ENCODE measurements at places on chromosomes 16 and 17.

- DNase-seq, result no peak
- H3K4me3 ChIP-seq, result peak overlapping the region; percentile 88
- peaks cover 28% of the 10 kb centered on the region for H3K36me3 ChIP-seq
Measured at GRCh38 chr16:68086336-68086841, 1.2 kb downstream of the NFATC3 start.

GRCh38 chr16:57044931-57045693 is 47.3 kb upstream of the CPNE2 start:
- no peaks in the 10 kb centered on the region for H3K27me3 ChIP-seq
- no peak for DNase-seq
- peak overlapping the region; percentile 99 for H3K27ac ChIP-seq

- H3K4me3 ChIP-seq, result no peak overlapping the region
- H3K36me3 ChIP-seq, result no peaks in the 10 kb centered on the region
- H3K27ac ChIP-seq, result no peak overlapping the region
- peaks cover 2% of the 10 kb centered on the region for H3K4me1 ChIP-seq
Measured at GRCh38 chr17:79607940-79608623, 2.8 kb downstream of the RBFOX3 start.

- peaks cover 17% of the 10 kb centered on the region for H3K4me1 ChIP-seq
- H3K27me3 ChIP-seq, result peaks cover 3% of the 10 kb centered on the region
- no peak overlapping the region for H3K27ac ChIP-seq
Measured at GRCh38 chr17:68176718-68177117, 71.1 kb upstream of the AMZ2 start.

DNA sequence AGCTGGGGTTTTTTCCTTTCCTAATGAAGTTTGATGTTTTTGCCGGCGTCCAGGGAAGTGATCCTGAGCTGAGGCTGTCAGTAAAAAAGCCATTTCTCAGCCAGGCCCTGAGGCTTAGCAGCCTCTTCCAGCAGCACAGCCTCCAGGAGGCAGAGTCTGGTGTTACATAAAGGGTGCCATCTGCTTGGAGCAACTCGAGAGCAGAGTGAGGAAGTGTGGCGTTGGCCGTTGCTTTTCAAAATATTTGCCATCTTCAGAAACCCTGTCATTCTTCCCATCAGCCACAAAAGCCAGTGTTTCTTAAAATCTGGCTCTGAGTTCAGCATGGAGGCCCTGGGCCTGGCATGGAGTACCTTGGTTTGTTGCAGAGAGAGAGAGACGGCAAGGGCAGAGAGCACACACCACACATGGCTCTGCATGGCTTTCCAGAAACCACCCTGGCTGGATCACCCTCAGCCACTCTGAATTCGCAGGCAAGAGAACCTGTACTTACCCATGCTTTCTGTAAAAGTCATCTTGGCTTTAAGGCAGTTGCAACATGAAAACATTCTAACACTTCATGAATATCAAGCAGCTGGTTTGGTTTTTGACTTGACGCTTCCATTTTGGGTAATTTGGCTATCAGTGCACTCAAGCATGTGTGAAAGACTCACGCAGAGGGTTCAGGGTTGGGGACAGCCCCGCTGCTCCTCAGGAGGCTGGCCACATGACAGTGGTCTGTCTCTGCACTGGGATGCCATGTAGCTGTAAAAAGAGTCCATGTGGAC is 21.0 kb downstream of the PMM2 start:
- no peak overlapping the region for H3K4me3 ChIP-seq
- no peaks in the 10 kb centered on the region for H3K27me3 ChIP-seq
- DNase-seq, result no peak
- peaks cover 63% of the 10 kb centered on the region for H3K36me3 ChIP-seq
- H3K4me1 ChIP-seq, result peaks cover 33% of the 10 kb centered on the region
